ENCODE measurements at places on chromosomes 2 and 18. TPM values are rescaled to one million over a fixed set of nuclear protein-coding genes. Genes with fewer than 3 reads are reported as not detected.

AFF3 gene
- 9.7 TPM for total RNA-seq

DNA sequence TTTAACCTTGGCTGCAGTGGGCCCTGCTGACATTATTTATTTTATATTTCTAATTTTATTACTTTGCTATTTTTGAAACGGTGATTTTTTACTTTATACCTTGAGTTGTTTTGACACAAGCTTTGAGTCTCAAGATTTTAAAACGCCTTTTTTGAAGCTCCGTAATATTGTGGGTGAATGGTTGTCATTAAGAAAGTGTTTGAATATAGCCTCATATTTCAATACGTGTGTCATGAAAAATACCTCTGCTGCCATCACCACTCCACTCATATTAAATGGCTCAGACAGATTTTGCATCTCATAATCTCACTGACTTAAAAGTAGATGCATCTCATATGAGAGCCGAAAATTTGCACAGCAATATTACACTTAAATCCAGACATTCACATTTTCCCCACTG lies 106.6 kb downstream of the CTNNA2 start:
- no peaks in the 10 kb centered on the region for H3K27me3 ChIP-seq
- no peak for DNase-seq
- H3K27ac ChIP-seq, result no peak overlapping the region
- H3K4me3 ChIP-seq, result no peak overlapping the region
- H3K4me1 ChIP-seq, result no peaks in the 10 kb centered on the region
- H3K36me3 ChIP-seq, result no peaks in the 10 kb centered on the region

- H3K27ac ChIP-seq, result no peak overlapping the region
Measured at GRCh38 chr2:26144031-26144430, 28.9 kb upstream of the GAREM2 start.

- DNase-seq, result no peak
- H3K27ac ChIP-seq, result no peak overlapping the region
- H3K4me1 ChIP-seq, result peaks cover 15% of the 10 kb centered on the region
Measured at GRCh38 chr2:28694364-28694763, 57.3 kb upstream of the PPP1CB start.

DNA sequence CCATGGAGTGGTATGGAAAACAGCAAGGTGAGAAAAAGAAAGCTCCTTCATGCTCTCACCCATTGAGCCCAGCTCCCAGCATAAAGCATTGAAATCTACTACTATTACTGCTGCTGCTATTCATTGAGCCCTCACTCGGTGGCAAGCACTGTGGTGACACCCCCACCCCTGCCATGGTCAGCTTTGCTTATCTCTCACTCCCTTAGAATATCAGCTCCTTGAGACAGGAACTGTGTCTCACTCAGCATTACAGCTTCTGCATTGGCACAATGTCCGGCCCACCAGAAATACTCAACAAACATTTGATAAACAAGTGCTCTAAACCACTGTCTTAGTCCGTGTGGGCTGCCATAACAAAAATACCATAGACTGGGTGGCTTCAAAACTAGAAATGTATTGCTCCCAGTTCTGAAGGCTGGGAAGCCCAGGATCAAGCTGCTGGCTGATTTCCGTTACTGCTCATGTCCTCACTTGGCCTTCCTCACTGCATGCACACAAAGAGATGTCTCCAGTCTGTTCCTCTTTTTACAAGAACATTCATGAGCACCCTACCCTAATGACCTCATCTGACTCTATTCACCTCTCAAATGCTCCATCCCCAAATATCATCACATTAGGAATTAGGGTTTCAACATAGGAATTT lies 116.3 kb downstream of the ZBTB7C start:
- no peaks in the 10 kb centered on the region for H3K27me3 ChIP-seq
- no peak overlapping the region for H3K27ac ChIP-seq
- DNase-seq, result no peak
- no peak overlapping the region for H3K4me3 ChIP-seq

- no peaks in the 10 kb centered on the region for H3K4me1 ChIP-seq
- no peaks in the 10 kb centered on the region for H3K36me3 ChIP-seq
- H3K4me3 ChIP-seq, result no peak overlapping the region
- H3K27ac ChIP-seq, result no peak overlapping the region
Measured at GRCh38 chr2:184053326-184053725, 545.0 kb upstream of the ZNF804A start.

IL1A gene
- total RNA-seq, result 0.53 TPM

DNA sequence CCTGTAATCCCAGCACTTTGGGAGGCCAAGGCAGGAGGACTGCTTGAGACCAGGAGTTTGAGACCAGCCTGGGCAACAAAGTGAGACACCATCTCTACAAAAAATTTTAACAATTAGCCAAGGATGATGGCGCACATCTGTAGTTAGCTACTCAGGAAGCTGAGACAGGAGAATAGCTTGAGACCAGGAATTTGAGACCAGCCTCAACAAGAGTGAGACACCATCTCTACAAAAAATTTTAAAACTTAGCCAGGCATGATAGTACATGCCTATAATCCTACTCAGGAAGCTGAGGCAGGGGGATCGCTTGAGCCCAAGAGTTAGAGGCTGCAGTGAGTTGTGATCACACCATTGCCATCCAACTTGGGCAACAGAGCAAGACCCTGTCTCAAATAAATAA lies 7.0 kb downstream of the MEMO1 start:
- no peaks in the 10 kb centered on the region for H3K36me3 ChIP-seq
- DNase-seq, result no peak
- no peaks in the 10 kb centered on the region for H3K27me3 ChIP-seq
- no peak overlapping the region for H3K27ac ChIP-seq

GRCh38 chr2:109225170-109225782 lies 96.3 kb downstream of the SH3RF3 start:
- no peak overlapping the region for H3K27ac ChIP-seq
- no peaks in the 10 kb centered on the region for H3K36me3 ChIP-seq
- H3K4me1 ChIP-seq, result no peaks in the 10 kb centered on the region

Data from esophagus squamous epithelium (tissue), 5 donors.